ENCODE measurements at places on chromosomes 3 and 15. TPM values are rescaled to one million over a fixed set of nuclear protein-coding genes. Genes with fewer than 3 reads are reported as not detected.

MAP6D1 gene
- 5.7 TPM for total RNA-seq

ITGA11 gene
- total RNA-seq: not detected

FHIT gene
- 3.9 TPM for total RNA-seq

SYNPR gene
- not detected for total RNA-seq

ITIH1 gene
- not detected for total RNA-seq

PRR20G gene
- total RNA-seq: not detected

EPHA3 gene
- total RNA-seq: 43.2 TPM

DNA sequence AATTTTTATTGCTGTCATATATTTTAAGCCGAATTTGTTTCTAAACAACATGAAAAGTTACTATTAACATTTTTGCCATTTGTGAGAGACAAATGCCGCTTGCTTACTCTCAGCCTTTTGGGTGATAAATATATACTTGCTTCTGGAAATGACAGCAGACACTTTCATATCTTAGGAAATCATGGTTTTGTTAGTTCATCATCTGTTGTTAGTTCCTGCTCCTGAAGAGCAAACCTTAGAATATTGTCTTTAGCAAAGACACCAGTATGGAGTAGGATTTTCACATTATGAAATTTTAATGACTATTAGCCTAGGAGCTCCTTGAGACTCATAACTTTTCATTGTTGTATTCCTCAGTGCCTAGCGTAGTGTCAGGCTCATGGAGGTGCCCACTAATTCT lies 36.0 kb downstream of the RAB8B start:
- no peak for DNase-seq

DNA sequence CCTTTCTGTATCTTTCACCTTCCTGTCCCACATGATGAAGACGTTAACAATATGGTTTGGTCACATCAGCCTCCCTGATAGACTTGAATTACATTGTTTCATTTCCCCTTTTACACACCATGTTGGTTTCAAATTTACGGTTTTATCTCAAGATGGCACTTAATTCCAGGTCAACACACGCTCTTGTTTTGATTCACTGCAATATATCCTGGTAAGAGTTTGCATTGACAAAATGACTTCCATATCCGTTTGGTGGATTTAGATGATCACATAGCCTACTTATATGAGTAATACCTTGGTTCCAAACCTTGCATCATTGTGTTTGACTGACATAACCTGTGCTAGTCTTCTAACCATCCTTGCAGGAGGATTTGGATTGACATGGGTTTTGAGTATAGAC lies 499.4 kb downstream of the ROBO1 start:
- no peak for DNase-seq

DNA sequence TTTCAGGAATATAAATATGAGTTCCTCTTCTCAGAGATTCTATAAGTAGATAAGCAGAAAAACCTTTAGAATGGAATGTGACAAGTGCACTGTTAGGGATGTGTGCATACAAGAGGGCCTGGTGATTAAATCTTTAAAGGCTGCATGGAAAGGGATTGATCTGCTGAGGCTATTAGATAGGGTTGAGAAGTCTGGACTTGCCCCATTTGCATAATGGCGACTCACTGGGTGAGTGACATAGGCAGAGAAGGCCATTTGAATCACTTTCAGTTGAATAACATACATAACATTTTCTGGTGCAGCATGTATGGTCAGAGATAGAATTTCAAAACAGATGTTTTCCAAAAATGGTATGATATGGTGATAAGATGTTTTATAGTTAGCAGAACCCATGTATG lies 156.9 kb downstream of the ZNF621 start:
- DNase-seq: no peak

DNA sequence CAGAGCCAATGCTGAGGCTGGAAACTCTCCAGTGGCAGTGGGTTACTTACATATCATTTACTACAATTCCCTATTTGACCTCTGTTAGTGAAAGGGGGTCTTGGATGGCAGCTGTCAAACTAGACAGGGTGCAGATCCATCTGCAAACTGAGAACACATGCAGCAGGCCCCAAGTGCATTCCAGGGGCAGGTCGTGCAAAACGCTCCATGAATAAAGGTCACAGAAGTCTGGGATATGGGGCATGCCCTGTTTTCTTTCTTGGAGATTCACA lies 25.0 kb upstream of the RAD18 start:
- no peak for DNase-seq

- no peak for DNase-seq
Measured at GRCh38 chr3:54094926-54095325, 27.4 kb upstream of the CACNA2D3 start.

DNA sequence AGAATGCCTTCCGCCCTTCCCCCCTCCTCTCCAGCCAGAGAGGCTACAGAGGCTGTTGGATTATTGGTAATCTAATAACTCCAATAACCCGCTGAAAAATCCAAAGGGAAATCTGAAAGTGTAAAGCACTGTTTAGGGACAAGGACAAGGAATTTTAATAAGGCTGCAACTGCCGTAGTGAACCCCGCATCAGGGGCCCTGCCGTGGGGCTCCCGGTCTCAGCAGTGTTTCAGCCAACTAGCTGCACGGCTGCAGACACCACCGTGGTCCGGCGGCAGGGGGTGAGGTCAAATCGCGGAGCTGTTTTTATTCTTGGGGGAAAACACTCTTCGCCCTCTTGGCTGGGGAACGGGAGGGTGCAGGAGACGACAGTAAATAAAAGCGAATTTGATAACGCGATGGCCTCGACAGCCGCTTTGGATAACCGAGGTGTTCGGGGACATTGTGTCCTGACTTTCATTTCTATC lies 6.1 kb downstream of the BCL6 start:
- DNase-seq: no peak

GRCh38 chr3:185936273-185936629 lies 1.6 kb downstream of the TRA2B start:
- no peak for DNase-seq

GRCh38 chr3:124363476-124363875 lies 366.8 kb upstream of the UMPS start:
- no peak for DNase-seq
